ENCODE measurements at places on chromosomes 6 and 20.

- no peak for DNase-seq
Observed at GRCh38 chr20:39876976-39877635, 811.9 kb downstream of the MAFB start.

DNA sequence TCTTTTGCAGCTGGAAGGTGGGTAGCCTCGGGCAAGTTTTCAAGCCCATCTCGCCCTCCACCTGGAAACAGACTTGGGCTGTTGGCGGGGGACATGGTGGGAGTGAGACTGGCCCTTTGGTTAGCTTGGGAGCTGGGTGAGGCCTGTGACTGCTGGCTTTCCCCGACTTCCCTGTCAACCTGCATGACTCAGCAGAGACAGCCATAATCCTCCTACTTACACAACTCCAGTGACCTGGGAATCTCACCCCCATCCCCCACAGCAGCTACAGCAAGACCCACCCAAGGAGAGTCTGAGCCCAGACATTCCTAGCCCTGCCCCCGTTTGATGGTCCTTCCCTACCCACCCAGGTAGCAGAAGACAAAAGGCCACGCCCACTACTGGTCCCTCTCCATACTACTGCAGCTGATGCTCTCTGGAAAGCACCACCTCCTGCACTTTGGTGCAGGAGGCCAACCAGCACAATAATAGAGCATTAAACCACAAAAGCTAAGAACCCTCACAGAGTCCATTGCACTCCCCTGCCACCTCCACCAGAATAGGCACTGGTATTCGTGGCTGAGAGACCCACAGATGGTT, 188.4 kb downstream of the TRDN start:
- DNase-seq: no peak

GRCh38 chr20:51059862-51060261, 37.0 kb upstream of the KCNG1 start:
- DNase-seq: no peak

GRCh38 chr6:52400313-52401041, 19.7 kb upstream of the EFHC1 start:
- no peak for DNase-seq

DNA sequence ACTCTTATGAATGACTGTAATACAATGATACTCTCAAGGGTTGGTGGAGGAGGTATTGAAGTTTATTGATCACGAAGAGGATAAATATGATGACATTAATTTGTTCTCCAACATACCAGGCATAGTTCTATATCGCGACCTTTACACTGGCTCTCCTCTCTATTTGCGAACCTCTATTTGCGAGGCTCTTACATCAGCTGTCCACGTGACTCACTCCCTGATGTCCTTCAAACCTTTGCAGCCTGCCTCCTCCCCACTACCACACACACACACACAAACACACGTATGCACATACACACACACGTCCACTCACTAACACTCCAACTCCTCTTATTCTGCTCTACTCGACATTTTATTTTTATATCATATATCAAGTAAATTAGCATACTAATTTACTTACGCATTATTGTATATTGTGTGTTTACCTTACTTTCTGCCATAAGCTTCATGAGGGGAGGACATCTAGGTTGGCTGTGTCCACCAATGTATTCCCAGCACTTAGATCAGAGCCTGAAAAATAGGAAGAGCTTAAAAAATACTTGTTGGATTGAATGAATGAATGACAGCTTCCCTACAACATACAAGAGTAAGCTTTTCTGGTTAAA, 53.3 kb upstream of the TNFRSF21 start:
- no peak for DNase-seq

DNA sequence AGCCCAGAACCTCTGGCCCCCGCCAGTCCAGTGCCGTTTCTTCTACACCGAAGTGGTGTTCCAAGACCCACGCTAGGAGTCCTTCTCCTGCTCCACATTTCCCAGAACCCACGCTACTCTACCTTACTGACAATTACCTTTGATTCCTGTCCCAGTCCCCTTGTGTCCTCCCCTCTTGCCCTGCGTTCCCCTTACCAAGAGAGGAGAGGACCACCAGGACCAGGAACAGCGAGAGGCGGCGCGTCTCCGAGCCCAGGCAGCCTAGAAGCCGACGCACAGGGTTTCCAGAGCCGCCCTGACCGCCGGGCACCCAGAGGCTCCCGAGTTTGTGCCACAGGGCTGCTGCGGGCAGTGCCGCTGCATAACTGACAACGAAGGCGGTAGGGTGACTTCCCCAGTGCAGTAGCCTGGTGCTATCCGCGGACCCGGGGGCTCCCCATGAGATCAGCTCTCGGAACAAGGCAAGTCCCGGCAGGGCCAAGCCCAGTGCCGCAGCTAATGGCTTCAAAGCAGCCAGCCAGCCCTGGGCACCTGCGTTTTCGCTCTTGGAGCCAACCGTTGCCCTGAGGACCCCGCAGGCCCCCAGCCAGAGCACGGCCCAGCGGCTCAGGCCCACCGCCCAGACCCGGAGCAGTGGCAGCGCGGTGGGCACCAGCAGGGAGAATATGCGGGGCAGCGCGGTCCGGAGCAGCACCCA, 512 bp downstream of the TAP1 start:
- no peak for DNase-seq

GRCh38 chr20:45283551-45284057, 23.0 kb upstream of the RBPJL start:
- DNase-seq: no peak

GRCh38 chr20:50347284-50348063, 156.8 kb downstream of the CEBPB start:
- DNase-seq: no peak

GRCh38 chr6:124432620-124433019, 529.6 kb upstream of the RNF217 start:
- DNase-seq: no peak

GRCh38 chr6:5583528-5583927, 322.2 kb downstream of the FARS2 start:
- DNase-seq: no peak

- no peak for DNase-seq
Observed at GRCh38 chr20:16011519-16011918, 561.7 kb downstream of the KIF16B start.

- no peak for DNase-seq
Observed at GRCh38 chr6:45555981-45556771, 178.4 kb upstream of the SUPT3H start.

- no peak for DNase-seq
Observed at GRCh38 chr6:143200167-143200770, 139.6 kb downstream of the AIG1 start.

DNA sequence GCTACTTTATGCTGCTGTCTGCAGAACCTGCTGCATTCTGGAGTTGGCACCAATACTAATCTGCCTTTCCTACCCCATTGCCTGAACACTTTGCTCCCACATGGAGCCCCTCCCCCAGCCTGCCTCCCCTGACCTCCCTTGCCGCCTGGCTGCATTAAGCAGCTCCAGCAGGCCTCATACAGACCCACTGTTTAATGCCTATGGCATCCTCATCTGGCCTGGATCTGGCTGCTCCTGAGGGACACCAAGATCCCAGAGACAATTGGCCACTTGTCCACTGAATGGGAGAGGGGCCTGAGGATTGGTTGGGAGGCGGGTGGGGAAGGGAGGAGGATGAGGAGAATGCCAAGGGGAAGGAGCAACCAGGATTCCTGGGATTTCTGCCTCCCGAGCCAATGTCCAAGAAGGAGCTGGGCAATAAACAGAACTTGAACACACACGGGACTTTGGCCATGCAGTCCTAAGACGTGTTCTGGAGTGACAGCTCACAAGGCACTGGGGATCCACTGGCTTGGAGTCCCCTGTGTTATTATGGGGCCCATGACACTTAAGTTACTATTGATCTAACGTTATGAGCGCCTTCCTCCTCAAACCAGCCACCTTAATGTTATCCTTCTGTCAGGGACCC, 10.4 kb upstream of the KCNK5 start:
- DNase-seq: no peak

DNA sequence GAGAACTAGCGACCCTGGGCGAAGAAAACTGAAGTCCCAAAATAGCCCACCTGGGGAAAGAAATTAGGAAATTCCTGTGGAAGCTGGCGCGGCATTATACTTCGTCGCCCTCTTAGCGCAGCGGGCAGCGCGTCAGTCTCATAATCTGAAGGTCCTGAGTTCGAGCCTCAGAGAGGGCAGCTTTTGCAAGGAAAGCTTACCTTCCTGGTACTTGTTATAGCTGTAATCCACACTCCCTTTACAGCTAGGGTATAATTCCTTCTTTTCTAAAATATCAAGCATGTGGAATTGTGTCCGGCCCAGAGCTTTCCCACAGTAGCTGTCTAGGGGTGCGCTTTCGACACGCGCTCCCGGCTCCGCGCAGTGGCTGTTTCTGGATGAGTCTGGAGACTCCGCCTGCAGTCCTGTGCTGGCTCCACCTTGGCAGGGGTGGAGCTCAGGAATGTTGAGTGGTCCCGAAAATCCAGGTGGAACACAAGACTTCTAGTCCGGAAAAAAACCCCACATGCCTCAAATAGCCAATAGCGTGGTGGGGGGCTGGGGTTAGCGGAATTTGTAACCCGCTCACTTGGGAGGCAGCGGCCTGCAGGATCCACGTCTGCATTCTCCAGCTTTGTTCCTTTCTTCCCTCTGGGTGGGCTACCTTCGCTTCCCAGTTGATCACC, 83.7 kb upstream of the ZNF322 start:
- no peak for DNase-seq

GRCh38 chr6:74420221-74420620, 724.2 kb downstream of the CD109 start:
- DNase-seq: no peak

DNA sequence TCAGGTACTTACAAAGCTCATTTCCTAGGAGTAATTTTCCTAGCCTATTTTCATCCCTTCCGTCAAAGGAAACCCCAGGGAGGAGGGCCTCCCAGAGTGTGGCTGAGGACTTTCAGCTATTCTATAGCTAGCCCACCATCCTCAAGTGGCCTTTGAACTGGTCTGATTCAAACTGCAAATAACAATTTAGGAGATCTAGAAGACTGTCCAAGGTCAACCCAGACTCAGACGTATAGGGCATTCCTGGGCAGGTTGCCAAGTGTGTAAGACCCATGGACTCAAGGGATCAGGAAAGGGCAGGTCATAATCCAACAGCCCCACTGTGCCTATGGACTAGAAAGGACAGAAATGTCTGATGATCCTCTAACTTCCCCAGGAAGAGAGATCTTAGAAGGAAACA, 2.1 kb upstream of the RRAGD start:
- DNase-seq: no peak

GRCh38 chr6:130183271-130184222, 39.2 kb downstream of the SAMD3 start:
- DNase-seq: peak; percentile 5

DNA sequence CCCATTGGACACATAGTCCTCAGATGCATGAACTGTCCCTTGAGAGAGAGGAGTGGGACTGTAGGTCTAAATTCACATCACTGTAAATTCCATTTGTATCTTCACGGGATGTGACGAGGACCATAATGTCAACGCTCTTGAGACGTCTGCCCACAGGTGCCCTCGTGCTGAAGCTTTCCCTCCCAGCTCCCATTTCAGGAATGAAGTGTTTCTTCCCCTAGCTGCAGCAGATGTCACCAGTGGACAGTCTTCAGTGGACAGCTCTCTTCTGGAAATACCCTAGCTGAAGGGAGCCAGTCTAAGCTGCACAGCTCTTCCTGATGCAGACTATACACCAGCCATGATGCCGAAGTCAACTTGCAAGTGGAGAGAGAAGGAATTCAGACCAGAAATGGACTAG, 217.4 kb upstream of the ECI2 start:
- no peak for DNase-seq

DNA sequence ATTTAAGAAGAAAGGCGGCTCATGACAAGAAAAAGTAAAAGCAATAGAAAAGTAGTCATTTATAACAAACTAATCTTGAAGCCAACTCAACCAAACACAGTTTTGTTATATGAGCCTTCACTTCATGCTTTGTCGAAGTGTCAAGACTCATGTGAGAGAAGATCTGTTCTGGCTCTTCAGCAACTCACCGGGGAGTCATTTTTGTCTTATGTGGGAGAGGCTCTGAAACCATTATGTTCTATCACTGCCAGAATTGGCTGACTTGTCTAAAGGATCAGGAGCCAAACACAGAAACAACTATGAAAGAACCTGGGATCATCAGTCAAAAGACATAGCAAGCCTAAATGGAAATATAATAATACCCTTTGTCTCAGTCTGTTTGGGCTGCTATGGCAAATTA, 105.2 kb downstream of the CDK19 start:
- DNase-seq: no peak

- no peak for DNase-seq
Observed at GRCh38 chr20:824916-825315, 8.6 kb upstream of the FAM110A start.

DNA sequence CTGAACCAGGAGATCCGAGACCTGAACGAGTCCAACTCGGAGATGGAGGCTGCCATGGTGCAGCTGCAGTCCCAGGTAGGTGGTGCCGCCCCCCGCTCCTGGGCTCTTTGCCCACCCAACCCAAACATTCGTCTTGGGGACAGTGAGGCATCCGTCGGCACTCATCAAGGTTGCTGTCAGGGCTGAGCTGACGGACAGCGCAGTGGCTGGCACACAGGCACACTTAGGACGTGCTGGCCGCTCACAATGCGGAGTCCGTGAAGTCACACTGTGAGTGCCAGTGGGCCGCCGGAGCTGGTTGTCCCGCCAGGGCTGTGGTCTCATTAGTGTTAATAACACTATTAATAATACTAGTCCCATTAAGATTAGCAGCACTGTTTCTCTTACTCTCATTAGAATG, 18.2 kb upstream of the PCMTD2 start:
- DNase-seq: no peak

- DNase-seq: no peak
Observed at GRCh38 chr6:41648070-41648585, 9.9 kb downstream of the MDFI start.

DNA sequence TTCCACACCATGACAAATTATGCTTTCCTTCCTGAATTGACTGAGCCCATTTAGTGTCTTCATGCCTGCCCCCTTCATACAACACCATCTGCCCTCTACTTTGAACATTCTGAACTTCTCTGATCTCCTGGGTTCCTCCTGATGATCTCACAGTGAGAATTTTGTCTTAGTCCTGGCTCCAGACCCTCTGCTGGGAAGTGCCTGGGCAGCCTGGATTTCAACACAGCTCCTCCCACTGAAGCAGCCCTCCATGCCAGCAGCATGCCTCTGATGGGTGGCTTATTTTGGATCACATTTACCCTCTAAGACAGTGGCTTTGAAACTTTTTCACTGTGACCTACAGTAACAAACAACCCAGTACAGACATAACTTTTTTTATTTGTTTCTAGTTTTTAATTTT, 41.5 kb downstream of the DSE start:
- DNase-seq: no peak

Data from stimulated activated CD4-positive, alpha-beta T cell treated with anti-CD3 and anti-CD28 coated beads, TNF-alpha, amount 100 ng/mL, for 24 hours (primary cell).